ENCODE measurements at places on chromosomes 5 and 9. TPM values are rescaled to one million over a fixed set of nuclear protein-coding genes. Genes with fewer than 3 reads are reported as not detected.

LRRC19 gene
- total RNA-seq: not detected

HTR4 gene
- total RNA-seq: not detected

EIF4E1B gene
- total RNA-seq: not detected

SPATA31D4 gene
- total RNA-seq: not detected

DAB2IP gene
- total RNA-seq: 9.8 TPM

SIL1 gene
- total RNA-seq: 24.7 TPM

HK3 gene
- not detected for total RNA-seq

NRG2 gene
- total RNA-seq: 2.5 TPM

CHMP5 gene
- 71.7 TPM for total RNA-seq

SLC46A2 gene
- not detected for total RNA-seq

VCP gene
- total RNA-seq: 259 TPM

MYORG gene
- 6.9 TPM for total RNA-seq

ANKRD31 gene
- 0.06 TPM for total RNA-seq

HAND1 gene
- 0.52 TPM for total RNA-seq

KIF12 gene
- total RNA-seq: 1.8 TPM

PAEP gene
- total RNA-seq: 0.25 TPM

PTGR1 gene
- 287 TPM for total RNA-seq

PDE6A gene
- total RNA-seq: 0.22 TPM

WDR31 gene
- 0.96 TPM for total RNA-seq

RRAGA gene
- 134 TPM for total RNA-seq

BTNL3 gene
- total RNA-seq: not detected

PALM2AKAP2 gene
- 0.36 TPM for total RNA-seq

NUTM2G gene
- not detected for total RNA-seq

TMC1 gene
- total RNA-seq: 0.02 TPM

RASGRF2 gene
- total RNA-seq: 1.0 TPM

PCDHB5 gene
- 1.3 TPM for total RNA-seq
